ENCODE measurements at places on chromosomes 3 and 15. TPM values are rescaled to one million over a fixed set of nuclear protein-coding genes. Genes with fewer than 3 reads are reported as not detected.

The FSIP1 gene
- 1.6 TPM for total RNA-seq

The ZKSCAN7 gene
- total RNA-seq = not detected

The CCR8 gene
- not detected for total RNA-seq

The NAALADL2 gene
- total RNA-seq = not detected

Measured in A549 treated with Hydrocortisone at 1 μM for 4 hours (cell line).